Ascending aorta (tissue), 2 donors: ENCODE measurements at places on chromosomes 5 and 9.

DNA sequence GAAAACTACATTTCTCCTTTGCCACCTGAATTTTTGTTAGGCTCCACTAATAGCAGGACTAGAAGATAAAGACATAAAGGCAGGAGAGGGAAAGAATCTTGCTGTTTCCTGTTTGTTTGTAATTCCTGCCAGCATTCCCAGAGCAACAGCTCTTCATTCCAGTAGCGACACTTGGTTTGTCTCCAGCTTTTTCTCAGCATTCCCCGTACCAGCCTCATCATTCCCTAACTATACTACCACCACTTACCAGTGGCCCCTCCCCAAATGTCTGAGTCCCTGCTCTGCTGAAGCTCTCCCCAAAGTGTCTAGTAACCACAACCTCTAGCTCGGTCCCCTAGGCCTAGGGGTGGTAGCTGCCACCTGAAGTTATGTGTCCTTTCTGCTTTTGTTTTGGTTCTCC, 18.6 kb downstream of the CETN3 start:
- no peak for DNase-seq

- DNase-seq, result no peak
Observed at GRCh38 chr9:115416299-115416698, 298.3 kb upstream of the TNC start.

- no peak for DNase-seq
Observed at GRCh38 chr9:89804766-89805531, 200.1 kb downstream of the GADD45G start.

DNA sequence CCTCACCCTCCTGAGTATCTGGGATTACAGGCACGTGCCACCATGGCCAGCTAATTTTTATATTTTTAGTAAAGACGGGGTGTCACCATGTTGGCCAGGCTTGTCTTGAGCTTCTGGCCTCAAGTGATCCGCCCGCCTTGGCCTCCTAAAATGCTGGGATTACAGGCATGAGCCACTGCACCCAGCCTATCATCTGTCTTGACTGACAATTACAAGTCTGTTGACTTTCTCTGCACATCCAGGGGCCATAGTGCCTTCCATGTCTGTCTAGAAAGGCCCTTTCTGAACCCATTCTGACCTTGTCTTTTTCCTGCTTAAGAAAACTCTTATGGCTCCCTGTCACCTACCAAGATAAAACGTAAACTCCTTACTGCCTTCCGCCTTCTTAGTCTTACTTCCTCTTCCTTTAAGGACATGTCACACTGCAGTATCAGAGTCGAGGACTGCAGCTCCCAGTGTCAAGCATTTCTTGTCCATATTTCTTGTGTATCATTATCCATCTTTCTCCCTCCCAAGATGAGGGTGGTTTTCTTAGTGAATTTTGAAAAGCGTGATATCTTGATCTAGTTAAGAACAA, 49.9 kb upstream of the SHB start:
- no peak for DNase-seq

DNA sequence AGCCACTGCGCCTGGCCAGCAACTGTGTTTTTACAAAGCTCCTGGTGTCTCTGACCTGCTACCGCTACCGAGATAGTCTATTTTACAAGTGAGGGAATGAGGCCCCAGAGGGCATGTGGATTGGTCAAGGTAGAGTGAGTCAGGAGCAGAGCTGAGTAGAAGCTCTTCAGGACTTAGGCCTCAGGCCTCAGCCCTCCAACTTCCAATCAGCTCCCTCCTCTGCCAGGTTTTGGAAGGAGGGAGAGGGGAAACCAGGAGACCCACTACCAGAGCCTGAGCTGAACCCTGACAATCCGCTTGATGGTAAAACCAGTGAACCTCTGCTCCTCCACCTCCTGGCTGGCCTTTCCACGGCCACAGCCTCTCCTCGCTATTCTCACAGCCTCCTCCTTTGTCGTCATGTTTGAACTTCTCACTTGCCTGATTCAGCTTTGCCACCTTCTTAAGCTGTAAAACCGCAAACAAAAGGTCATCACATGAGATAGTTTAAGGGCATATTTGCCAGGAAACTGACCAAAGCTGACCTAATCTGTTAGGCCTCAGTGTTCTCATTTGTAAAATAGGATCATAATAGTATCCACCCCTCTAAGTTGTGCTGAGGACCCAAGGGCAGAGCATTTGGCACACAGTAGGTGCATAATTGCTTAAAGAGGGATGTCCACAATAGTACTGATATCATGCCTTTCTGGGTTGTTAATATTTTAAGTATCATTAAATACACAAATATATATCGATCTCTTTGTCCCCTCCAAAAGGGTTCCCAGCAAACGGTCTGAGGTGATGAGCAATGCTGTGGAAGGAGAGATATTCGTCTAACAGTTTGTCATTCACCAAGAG, 1.7 kb downstream of the TRAF1 start:
- DNase-seq, result no peak

DNA sequence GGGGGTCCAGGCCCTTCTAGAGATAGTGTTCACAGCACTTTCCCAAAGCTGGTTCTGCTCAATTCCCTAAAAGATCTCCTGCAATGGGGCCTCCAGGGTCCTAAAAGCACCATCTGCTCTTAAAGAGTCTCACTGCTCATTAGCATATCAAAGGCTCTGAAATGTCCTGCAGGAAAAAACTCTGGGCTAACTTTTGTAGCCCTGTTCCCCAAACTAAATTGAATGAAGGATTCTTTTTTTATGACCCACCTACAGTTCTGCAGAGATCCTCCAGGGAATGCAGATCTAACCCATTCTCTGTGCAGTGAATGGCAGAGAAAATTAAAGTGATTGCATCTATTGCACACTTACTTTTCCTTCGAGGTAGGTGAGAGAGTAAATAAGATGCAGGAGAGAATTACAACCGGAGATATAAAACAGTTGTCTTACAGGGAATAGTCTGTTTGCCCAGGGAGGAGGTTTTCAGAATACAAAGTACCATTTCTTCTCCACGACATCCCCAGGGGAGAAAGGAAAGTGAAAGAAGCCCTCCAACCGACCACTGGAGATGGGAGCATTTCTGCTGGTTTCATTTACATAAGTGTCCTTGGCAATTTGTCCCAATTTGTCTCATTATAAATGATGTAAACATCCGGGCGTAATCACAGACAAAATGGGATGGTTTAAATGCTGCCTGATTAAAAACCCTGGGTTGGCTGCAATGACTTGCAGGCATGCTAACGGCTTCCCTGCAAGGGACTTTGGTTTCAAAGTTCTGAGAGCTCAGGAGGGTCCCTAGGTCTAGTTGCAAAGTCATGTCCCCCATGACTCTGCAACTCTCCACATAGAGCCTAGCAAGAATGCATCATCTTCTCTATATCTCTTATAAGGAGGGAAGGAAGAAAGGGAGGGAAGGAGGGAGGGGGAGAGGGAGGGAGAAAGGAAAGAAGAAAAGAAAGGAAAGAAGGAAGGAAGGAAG, 114.0 kb downstream of the KCNIP1 start:
- DNase-seq, result no peak

DNA sequence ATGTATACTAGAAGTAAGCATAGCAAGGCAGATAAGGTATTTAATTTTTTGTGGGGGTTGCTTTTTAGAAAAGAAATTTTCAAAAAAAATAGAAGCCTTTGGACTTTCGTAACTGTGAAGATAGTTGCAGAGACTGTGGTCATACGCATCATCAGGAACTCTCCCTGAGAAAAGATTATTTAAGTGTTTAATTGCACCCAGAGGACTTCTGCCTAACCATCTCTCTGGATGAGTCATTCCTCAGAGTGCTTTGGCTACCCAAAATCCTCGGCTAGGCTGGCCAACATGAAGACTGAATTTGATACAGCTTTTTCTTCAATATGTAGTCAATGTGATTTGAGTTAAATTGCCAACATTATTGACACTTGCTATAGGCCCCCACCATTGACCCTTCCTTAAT, 296.4 kb downstream of the TLR4 start:
- DNase-seq, result no peak

- DNase-seq, result no peak
Observed at GRCh38 chr5:143121135-143121475, 282.4 kb downstream of the NR3C1 start.

- DNase-seq, result no peak
Observed at GRCh38 chr9:124854822-124855221, 1.6 kb downstream of the WDR38 start.

DNA sequence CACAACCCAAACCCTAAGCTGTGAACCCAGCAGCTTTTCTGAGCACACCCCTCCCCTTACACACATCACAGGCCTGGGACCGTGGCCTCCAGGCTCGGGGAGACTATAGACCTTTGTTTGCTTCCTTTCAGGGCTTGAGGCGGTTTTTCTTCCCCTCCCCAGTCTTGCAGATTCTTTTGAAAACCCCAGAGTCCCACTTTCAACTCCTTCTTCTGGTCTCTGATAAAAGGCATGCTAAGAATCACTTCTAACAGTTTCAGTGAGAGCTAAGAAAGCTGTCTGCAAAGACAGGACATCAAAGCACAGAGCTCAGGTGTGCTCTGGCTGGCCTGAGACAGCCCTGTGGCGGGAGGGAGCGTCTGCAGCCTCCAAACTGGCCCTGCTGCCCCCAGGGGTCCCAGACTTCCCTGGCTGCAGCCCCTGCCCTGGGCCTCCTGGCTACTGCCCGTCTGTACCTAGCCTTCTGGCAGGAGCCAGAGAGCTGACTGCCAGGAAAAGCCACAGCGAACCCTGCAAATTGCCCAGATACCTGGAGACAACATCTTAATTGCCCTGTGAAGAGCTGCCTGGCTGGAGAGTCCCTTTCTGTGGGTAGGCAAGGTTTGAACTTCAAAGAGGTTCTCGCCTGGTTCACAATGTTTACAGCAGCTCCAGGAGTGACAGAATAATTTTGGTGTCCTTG, 138.9 kb downstream of the GADD45G start:
- no peak for DNase-seq

GRCh38 chr9:89562186-89562814, 42.5 kb upstream of the GADD45G start:
- DNase-seq, result no peak

GRCh38 chr5:140828362-140828737, 590 bp downstream of the PCDHA6 start:
- no peak for DNase-seq

GRCh38 chr5:444226-444625, 1.2 kb downstream of the EXOC3 start:
- no peak for DNase-seq
